Dorsolateral prefrontal cortex (tissue), 122 donors: ENCODE measurements at places on chromosomes 1 and 21. TPM values are rescaled to one million over a fixed set of nuclear protein-coding genes. Genes with fewer than 3 reads are reported as not detected.

- DNase-seq, result no peak
These were observed 22.8 kb upstream of the CRNN start for GRCh38 chr1:152436593-152437496.

DNA sequence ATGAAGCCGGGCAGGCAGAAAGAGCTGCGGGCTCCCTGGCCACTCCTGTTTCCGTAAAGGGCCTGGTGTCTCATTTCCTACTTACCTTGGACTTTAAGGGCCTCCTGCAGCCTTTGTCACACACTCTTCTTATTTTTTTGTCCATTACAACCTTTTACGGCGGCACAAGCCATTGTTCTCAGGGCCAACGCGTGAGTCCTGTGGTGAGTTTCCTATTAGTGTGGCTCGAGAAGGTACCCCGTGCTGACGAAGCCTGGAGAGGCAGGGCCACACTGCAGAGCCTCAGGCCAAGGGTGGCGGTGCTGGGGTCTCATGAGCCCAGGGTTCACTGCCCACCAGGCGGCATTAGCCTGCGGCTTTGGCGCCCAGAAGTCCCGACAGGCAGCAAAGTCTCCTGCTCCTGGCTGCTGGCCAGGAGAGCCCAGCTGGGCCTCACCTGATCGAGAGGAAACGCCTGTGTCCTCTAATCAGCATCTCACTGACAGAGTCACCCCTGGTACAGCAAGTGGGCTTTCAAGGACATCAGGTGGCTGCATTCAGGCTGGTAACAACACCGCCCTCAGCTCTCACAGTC lies 62.0 kb downstream of the SIK1 start:
- DNase-seq, result no peak

- no peak for DNase-seq
These were observed 57.9 kb downstream of the BRINP2 start for GRCh38 chr1:177228693-177229065.

DNA sequence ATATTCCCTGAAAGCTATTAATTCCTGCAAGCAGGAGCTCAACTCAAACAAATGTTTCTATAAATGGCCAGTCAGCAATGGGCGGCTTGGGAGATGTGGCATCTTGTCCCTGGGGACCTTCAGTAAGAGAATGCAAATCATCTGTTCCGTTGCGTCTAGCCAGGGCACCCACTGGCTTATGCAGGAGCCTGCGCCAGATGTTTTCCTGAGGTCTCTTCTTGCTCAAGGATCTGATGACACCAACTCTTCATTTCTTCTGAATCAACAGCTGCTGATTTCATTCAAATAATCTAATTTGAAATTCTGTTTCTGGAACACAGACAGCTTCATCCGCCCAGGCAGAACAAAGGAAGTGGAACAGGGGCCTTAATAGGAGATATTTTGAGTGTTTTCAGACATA lies 70.0 kb upstream of the AJAP1 start:
- DNase-seq, result no peak

GRCh38 chr1:160375788-160376524 lies 9.1 kb downstream of the NHLH1 start:
- no peak for DNase-seq

DNA sequence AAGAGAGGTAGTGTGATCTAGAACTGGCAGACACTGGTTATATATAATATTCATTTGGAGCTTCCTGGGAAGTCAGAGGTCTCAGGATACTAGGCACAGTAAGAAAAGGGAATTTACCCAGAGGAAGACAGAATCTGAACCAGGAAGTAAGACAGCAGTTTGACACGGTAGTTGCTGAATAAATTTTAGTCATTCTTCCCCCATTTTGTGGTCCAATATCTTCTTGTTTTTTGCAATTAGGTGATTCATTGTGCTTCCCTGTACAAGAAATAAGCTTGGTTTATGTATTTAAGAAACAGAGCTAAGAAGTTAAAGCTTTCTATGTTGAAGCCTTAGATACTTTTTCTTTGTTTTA lies 1.3 kb downstream of the TMEM167B start:
- no peak for DNase-seq

- no peak for DNase-seq
These were observed 7.1 kb upstream of the TMEM61 start for GRCh38 chr1:54973205-54973921.

DNA sequence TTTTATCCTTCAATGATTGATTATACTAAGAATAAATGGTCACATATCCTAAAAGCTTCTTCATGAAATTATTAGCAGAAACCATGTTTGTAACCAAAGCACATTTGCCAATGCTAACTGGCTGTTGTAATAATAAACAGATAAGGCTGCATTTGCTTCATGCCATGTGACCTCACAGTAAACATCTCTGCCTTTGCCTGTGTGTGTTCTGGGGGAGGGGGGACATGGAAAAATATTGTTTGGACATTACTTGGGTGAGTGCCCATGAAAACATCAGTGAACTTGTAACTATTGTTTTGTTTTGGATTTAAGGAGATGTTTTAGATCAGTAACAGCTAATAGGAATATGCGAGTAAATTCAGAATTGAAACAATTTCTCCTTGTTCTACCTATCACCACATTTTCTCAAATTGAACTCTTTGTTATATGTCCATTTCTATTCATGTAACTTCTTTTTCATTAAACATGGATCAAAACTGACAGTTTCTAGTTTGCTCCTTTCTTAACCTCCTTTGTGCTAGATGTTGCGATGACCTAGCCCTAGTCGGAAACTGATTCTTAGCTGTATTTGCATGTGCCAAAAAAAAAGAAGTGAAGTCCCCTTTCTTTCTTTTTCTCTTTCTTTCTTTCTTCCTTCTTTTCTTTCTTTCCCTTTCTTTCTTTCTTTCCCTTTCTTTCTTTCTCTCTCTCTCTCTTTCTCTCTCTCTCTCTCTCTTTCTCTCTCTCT lies 45.1 kb downstream of the MAP3K7CL start:
- DNase-seq, result no peak

GRCh38 chr1:204619721-204620120 lies 65.8 kb downstream of the LRRN2 start:
- DNase-seq, result peak; percentile 27

DNA sequence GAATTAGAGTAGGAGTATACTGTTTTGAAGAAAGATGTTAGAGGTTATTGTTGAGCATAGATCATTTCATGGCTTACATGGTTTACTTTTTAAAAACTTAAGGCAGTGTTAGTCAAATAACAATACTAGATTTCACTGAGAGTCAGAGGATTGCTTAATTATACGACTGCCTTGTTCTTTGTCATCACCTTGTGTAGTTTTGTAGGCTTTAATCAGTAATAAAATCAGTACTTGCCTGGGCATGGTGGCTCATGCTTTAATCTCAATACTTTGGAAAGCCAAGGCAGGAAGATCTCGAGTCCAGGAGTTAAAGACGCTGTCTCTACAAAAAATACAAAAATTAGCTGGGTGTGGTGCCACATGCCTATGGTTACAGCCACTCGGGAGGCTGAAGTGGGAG lies 41.3 kb upstream of the GPR52 start:
- no peak for DNase-seq

DNA sequence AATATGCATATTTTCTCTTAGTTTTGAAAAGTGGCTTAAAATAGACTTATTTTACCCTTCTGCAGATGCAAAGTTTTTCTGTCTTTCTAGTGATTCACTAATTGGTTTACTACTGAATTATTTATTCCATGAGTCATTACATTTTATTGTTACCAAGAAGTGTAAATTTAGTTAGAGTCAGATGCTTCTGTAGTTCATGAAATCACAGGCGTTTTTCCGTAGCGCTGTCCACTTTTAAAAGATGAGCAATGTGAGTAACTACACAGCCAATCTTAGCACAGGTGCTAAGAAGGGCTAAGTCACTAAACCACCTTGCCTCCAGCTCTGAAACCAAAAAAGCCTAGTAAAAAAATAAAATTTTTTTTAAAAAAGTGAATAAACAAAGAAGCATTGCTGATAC lies 24.7 kb downstream of the RGS13 start:
- no peak for DNase-seq

GRCh38 chr1:3919706-3920105 lies 19.6 kb upstream of the C1orf174 start:
- DNase-seq, result no peak

DNA sequence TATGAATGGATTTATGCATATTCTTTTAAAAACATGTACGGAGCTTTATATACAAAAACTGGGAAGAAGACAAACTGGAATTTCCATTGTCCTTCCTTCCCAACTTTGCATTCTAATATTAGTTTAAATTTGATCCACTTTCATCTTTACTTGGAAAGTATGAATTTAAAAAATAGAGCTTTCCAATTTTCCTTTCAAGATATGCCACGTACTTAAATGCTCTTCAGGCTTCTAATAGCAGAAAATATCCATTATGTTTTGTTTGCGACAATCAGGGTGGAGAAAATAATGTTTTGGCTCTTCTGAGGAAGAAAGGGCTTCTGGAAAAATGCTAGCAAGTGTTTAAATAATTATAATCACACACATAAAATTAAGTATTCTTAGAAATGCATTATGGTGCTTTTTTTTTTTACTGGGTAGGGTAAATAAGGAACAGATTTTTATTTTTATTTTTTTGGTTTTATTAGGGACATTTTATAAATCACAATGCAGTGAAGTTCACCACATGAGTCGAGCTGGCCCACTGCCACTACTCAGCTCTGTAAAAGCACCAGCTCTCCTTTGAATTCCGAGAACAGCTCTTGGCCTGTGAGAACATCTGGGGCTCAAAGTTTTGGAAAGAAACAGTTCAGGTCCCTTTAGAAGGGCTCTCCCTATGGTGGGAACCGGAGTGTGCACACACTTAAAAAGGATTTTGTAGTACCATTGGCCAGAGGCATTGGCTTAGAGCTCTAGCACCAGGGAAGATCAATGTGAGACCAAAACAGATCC lies 287.4 kb upstream of the LYPLAL1 start:
- DNase-seq, result no peak

GRCh38 chr1:207952617-207953542 lies 42.0 kb upstream of the CD34 start:
- no peak for DNase-seq

DNA sequence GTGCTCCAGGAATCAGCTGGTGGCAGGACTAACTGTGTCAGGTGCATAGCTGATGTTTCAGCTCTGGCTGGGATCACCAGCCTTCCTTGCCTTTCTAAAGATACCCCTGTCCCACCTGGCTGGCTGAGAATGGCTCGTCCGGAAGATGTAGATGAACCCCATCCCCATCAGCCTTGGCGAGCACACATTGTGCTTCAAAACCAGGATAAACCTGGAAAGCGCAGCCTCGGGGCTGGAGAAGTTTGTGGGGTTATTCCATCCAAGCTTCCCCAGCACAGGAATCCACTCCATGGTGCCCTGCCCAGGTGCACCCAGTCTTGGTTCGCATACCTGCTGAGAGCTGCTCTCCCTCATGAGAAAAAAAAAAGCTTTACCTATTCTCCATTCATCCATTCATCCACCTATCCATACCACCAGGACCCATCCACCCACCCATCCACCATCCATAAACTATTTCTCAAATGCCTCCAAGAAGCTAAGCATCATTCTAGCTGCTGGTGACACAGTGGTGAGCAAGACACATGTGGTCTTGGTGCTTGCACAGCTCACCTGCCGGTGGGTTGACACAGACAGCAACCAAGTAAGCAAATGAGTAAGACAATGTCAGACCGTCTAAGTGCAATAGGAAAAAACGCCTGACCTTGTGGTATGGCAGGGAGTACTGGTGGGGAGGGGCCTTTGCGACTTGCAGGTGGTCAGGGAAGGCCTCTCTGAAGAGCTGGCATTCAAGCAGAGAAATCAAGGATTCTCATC lies 94.0 kb downstream of the DMRTB1 start:
- DNase-seq, result peak; percentile 11

- DNase-seq, result no peak
These were observed 246.5 kb downstream of the TOMM20 start for GRCh38 chr1:234881893-234882771.

GRCh38 chr21:33249331-33250002 lies 16.7 kb upstream of the IL10RB start:
- no peak for DNase-seq

Gene IVL
- not detected for total RNA-seq

Gene KRTAP11-1
- total RNA-seq, result not detected

Gene TAS1R1
- not detected for total RNA-seq

Gene SLC25A34
- total RNA-seq, result 1.8 TPM

Gene SPRR2F
- total RNA-seq, result not detected

Gene MCOLN3
- total RNA-seq, result 0.64 TPM

Gene HRNR
- total RNA-seq, result not detected

Gene CNTN2
- 301 TPM for total RNA-seq

Gene OR2W3
- 1.9 TPM for total RNA-seq

Gene ASCL5
- not detected for total RNA-seq
